NCI-H1436 treated with DMSO at 0.1 percent for 48 hours (cell line): ENCODE measurements at places on chromosomes 2 and 18.

DNA sequence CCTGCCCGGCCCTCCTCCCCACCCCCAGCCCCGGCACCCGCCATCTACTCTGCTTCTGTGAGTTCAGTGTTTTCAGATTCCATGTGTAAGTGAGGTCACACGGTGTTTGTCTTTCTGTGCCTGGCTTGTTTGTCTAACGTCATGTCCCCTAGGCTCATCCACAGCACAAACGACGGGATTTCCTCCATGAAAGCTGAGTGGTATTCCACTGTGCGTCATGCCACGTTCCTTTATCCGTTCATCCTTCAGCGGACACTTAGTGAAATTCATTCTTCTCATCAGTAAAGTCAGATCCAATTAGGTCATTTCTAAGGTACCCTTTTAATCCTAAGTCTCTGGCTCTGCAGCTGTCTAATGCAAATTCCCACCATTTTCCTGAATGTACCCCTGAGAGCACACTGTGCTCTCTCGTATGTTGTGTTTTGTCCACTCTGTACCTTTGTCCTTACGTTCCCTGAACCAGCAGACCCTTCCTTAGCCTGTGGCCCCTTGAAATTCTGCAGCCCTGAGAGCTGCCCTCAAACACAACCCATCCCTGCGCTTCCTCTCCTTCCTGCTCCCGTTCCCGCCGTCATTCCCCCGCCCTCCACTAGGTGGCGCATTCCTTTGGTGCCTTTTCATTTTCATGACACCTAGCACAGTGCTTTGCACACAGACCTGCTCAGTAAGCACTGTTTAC, 44.1 kb downstream of the TRAPPC12 start:
- no peak for DNase-seq

- DNase-seq: no peak
Measured at GRCh38 chr18:54280220-54280569, 10.9 kb downstream of the POLI start.

GRCh38 chr18:52617931-52618330, 277.9 kb downstream of the DCC start:
- no peak for DNase-seq

DNA sequence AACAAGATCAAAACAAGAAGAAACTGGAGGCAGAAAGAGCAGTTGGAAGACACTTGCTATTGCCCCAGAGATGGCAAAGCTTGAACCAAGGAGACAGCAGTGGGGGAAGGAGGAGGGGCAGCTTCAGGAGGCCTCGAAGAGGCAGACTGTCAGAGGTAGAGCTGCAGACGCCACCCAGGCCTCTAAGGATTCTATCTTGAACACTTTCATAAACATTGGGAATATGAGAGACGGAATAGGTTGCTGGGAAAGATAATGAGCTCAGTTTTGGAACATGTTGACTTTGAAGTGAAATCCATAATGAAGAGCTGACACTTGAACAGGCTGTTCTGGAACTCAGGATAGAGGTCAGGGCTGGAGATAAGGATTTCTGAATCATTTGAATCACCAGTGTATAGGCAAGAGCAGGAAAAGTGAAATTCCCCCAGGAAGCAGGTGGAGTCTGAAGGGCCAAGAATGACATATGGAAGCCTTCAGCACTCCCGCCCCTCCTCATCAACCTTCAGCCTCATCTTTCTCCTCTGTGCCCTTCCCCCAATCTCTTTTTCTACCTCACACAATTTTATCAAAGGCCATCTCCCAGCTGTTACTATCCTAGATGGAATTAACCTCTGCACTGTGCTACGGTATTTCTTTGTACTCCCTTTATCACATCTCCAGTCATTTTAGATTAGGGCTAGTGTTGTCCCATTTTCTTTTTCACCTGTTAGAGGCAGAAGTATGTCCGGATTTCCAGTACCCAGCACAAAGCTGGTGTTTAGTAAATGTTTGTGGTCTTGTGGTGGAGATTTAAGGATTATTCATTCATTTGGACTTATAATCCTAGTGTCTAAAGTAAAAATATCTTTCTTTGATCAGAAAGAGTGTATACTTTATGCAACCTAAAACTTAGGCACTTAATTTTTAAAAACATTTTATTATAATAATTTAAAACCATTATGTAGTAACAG, 47.5 kb upstream of the RTN4 start:
- no peak for DNase-seq

DNA sequence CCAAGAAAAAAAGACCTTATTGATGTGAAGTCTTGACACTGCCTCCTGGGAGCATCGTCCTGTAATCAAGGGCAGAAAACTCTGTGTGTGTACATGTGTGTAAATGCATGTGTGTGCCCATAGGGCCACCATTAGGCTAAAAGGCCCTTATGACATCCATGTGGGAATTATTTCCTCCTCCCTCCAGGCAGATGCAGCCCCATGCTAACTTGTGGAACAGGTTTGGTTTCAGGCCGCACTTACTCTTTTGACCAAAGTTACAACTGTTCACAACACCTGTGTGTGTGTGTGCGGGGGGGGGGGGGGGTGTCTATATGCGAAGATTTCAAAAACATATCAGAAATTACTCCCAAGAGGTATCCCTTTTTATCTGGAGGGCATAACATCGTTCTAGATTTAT, 87.4 kb upstream of the SLC14A2 start:
- DNase-seq: no peak

DNA sequence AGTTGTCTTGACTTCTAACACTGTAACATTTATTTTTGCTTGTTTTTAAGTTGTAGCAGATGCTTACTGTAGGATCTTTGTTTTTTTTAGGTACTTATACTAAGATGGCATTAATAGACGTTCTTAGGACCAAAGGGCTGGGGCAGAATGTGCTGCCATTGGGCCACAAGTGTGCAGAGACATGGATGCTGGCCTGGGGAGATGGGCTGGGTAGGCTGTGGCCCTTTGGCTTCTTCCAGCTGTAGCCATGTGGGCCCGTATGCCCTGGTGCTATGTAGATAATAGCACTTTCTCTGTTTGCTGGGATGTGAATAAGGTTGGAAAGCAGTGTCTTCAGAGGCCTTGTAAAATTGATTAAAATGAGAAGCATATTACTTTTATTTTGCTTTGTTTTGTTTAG, 18.8 kb downstream of the RAB31 start:
- no peak for DNase-seq
